Stimulated activated CD8-positive, alpha-beta memory T cell treated with anti-CD3 and anti-CD28 coated beads, Interleukin-2, amount 100 ng/mL, for 1 hour (primary cell): ENCODE measurements at places on chromosomes 2 and 18.
A peak's percentile ranks its signal among the peaks of the same experiment; 100 is the strongest.

DNA sequence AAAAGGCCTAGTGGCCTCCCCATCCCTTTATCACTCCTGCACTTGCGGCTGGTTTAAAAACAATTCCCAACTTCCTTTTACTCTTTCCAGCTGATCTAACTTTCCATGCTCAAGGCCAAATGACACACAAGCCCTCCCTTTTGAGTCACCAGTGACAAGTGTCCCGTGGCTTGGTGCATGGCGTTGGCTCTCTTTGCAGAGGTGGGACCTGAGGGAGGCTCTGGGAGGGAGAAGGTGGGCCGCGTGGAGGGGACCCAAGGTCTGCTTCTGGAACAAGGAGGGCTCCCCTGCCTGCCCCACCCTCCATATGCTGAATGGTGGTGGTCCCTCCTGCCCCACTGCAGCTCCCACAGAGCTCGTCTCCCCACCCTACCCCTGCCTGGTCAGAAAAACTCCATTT is 30.8 kb upstream of the HPCAL1 start:
- no peak for DNase-seq

DNA sequence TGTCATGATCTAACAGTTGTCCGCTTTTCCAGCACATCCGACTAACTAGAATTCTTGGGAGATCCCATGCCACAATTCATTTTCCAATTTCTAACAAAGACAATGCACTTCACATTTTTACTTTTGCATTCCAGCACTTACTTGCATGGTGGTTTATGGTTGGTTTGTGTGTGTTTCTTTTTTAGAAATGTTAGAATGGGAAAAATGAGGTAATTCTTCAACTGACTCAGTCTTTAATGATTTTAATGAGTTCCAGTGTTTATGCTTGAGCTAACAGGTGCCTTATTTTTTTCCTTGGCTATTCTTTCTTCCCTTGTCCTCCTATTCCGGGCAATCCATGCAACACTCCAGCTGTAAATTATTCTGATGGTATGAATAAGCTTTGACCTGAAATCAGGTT is 46.4 kb downstream of the SLC8A1 start:
- DNase-seq: no peak

DNA sequence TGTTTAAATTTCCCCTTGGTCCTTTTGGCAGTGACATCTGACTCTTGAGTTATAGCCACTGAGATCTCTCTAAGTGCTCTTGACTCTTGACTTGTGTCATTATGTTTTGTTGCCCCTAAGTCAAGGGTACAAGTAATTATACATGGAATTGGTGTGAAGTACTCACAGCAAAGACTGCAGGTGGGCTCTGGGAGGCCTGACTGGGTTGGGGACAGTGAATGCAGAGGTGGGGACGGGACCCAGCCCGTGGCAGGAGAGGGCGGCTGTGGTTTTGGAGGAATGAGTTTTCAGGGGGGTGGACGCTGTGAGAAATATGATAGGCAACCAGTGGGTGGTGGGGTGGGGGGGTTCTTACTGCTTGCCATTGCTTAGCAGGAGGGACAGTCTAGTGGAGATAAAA is 97.8 kb downstream of the NCK2 start:
- DNase-seq: no peak

- DNase-seq: no peak
These were observed 119.7 kb upstream of the CTNNA2 start for GRCh38 chr2:79393107-79393685.

- DNase-seq: no peak
These were observed 42.5 kb upstream of the ACADL start for GRCh38 chr2:210267698-210268097.

GRCh38 chr2:66897691-66898150 is 462.8 kb downstream of the MEIS1 start:
- no peak for DNase-seq

DNA sequence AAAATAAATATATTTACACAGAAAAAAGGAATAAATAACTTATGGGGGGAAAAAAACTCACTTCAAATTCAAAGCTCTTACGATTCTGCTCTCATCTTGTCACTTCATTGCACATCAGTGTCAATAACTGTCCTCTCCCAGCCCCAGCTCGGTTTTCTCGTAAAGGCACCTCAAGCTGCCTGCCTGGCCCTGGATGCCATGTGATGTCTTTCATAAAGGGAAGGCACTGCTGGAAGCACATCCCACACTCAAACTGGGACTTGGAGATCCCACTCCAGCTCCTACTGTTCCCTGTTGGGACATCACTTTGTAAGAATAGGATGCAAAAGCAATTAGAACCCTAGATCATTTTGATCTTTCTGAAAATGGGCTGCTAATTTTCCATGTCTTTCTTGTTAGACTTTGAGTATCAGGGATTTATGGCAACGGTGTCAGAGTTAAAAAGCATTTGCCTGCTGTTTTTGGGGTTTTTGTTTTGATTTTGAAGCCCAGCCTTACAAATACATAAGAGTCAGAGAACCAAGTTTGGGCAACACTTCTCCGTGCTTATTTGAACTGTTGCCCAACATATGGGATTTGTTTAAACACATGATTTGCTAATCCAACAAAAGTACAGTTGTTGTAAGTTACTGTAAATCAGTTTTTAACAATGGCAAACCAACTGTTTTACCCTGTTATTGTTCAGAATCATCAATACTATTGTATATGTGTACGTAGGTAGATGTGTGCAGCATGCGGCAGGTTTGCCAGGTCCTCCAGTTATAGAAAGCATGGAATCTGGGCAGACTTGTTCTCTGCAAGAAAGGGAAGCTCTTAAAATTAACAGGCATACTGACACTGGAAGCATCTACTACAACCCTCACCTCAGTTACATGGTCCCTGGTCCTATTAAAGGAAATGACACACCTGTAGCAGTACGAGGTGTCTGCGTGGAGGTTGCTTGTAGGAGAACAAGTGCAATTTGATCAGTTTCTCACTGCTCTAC is 20.6 kb downstream of the SERTAD2 start:
- no peak for DNase-seq

DNA sequence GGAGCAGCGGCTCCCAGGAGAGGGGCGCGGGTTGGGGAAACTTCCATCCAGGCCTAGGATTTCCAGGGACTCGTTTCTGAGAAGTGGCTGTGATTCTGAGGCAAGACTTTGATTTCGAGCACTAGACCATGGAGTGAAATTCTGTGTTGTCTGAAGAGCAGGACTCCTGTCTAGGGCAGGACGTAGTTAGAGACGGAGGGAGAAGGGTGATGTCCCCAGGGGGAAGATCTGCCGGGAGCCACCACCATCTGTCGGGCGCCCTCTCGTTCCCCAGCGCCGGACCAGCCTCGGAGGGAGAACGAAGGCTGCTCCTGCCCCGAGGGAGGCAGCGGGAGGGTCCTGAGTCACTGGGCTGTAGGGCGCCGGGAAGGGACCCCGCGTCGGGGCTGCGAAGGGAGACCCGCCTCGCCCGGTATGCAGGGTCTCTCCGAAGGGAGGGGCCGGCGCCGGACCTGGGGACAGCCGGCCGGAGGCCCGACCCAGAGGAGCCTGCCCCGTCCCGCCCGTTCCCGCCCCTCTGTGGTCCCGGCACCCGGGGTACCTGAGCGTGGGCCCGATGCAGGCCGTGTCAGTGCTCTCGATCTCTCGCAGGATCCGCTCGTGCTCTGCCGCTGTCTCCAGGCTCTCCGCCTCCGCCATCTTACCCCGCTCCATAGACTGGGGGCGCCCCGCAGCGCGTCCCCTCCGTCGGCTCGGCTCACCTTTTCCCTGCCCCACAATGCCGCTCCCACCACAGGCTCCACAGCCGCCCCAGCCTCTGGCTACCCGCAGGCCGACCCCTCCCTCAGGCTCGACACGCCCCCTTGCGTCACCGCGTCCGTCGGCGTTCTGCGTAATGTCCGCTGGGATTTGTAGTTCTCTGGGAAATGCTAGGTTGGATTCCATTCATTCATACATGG is at the start of gene EXOC6B:
TSS of gene EXOC6B (minus strand) at position 777 of the 899 bp plus-strand sequence.
- DNase-seq: peak; percentile 80

- no peak for DNase-seq
These were observed 31.1 kb upstream of the TRAPPC8 start for GRCh38 chr18:31973929-31974546.

DNA sequence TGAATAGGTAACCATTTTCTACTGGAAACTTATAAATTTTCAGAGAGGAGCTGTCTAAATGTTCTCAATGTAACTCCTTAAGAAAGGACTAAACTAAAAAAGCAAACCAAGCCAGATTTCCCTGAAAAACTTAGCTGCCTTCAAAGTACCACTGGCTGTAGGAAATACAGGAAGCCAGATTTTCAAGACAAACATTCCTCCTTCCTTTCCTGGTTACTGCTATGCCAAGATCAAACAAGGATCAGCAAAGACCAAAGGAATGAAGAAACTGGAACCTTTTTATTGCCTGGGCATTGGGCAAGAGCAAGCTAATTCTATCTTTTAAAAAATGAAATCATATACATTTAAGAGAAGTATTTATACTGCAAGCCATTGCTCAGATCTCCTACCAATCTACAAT is 212.7 kb downstream of the DYM start:
- DNase-seq: no peak

GRCh38 chr2:47946593-47946992 is 40.3 kb upstream of the FBXO11 start:
- DNase-seq: no peak

DNA sequence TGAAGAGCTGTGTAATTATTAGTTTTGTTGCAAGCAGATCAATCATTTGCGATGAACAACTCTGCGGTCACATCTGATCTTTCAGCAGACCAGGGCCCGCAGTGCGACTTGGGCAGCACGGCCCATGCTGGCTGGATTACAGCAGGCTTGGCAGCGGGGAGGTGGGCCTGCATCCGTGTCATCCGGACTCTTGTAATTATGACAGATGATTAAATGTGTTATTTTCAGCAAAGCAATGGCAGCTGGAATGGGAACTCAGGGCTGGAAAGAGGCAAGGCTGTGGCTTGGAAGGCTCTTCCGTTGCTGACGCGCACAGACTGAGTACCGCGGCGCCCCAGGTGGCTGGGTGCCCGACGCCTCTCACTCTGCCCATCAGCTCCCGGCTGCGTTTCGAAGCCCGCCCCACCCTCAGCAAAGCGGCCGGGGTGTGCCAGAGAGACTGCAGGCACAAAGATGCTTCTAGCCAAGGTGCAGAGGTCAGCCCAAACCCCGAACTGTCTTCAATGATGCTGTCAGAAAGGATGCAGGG is 397.4 kb upstream of the SALL3 start:
- DNase-seq: no peak

DNA sequence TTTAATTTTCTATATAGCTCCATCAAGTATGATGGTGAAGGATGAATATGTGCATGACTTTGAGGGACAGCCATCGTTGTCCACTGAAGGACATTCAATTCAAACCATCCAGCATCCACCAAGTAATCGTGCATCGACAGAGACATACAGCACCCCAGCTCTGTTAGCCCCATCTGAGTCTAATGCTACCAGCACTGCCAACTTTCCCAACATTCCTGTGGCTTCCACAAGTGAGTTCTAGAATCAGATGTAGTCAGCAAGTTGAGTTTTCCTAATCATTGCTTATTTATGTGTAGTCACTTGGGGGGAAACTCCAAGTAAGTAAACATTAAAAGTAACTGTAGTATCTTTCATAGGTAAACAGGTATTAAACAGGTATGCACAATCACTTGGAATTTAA is 24.8 kb downstream of the SMAD4 start:
- no peak for DNase-seq

DNA sequence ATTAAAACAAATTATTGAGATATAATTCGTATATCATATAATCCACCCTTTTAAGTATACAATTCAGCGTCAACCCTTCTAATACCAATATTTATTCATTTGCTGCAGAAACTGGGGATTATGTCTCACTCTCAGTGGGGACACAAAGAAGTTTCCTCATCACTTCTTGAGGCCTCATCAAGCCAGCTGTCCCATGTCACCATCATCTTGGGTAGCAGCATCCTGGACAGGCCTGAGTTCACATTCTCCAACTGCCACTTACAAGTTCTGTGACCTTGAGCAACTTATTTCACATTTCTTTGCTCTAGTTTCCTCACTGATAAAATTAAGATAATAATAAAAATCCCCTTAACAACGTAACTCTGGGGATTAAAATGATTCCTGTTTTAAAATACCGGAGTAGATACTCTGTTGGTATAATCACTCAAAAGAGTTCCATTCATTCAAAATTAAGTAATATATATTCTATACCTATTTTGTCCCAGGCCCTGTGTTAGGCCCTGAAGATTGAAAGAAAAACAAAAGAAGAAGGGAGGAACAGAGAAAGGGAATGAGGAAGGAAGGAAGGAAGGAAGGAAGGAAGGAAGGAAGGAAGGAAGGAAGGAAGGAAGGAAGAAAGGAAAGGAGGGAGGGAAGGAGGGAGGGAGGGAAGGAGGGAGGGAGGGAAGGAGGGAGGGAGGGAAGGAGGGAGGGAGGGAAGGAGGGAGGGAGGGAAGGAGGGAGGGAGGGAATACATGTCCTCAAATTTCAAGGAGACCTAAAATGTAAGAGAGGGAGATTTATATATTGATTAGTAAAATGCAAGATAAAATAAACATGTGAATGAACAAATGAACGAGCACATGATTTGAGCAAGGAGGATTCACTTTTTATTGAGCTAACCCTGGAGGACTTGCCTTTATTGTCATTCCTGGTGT is 42.4 kb downstream of the NCKAP5 start:
- DNase-seq: no peak

GRCh38 chr2:172172513-172173173 is 69.9 kb upstream of the DLX2 start:
- DNase-seq: peak; percentile 31

- DNase-seq: no peak
These were observed 218.2 kb downstream of the HRH4 start for GRCh38 chr18:24678626-24679025.

- DNase-seq: no peak
These were observed 33.8 kb downstream of the TEX51 start for GRCh38 chr2:126932529-126932928.

DNA sequence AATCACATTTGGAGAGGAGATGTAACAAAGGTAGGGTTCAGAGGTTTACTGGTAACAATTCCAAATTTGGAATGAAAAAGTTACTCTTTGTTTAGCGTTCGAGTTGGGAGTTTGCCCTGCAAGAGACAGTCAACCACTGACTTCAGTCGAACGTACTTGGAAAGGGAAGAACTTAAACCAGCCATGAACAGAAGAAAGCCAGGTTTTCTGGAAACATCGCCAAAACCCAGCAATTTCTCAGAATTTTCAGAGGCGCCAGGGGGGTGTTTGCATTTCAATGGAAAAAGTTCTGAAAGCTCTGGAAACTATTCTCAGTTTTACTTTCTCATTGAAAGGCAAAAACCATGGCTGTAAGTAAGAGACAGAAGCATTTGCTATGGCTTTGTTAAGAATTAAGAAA is 28.5 kb upstream of the AQP4 start:
- DNase-seq: no peak

GRCh38 chr18:37501136-37501535 is 64.5 kb downstream of the CELF4 start:
- DNase-seq: no peak

GRCh38 chr2:219076253-219076652 is 15.5 kb upstream of the IHH start:
- no peak for DNase-seq

GRCh38 chr2:222903234-222904220 is 42.7 kb downstream of the ACSL3 start:
- DNase-seq: no peak
